Myocyte (in vitro differentiated cells): ENCODE measurements at places on chromosomes 11 and 22. TPM values are rescaled to one million over a fixed set of nuclear protein-coding genes. Genes with fewer than 3 reads are reported as not detected.

Gene CCDC81
- 0.08 TPM in 1 of 2 replicates, not detected in the other for total RNA-seq

Gene EIF1AD
- 39.4 and 41.3 TPM in 2 replicates for total RNA-seq

Gene APOBEC3F
- 0.08 and 0.21 TPM in 2 replicates for total RNA-seq

Gene TNRC6B
- total RNA-seq: 27.4 and 34.7 TPM in 2 replicates

Gene LINC01488
- total RNA-seq: not detected in 2 replicates

Gene ARFGAP2
- total RNA-seq: 163 and 175 TPM in 2 replicates

Gene PDGFD
- 0.08 TPM in 1 of 2 replicates, not detected in the other for total RNA-seq

Gene PEX16
- 16.3 and 23.0 TPM in 2 replicates for total RNA-seq

Gene GRK3
- total RNA-seq: 3.7 and 4.1 TPM in 2 replicates

Gene TTC36
- total RNA-seq: 1.7 and 3.8 TPM in 2 replicates

Gene MRGPRF
- 0.21 TPM in 1 of 2 replicates, not detected in the other for total RNA-seq

Gene FREY1
- 0.29 and 0.42 TPM in 2 replicates for total RNA-seq

Gene KRTAP5-8
- total RNA-seq: 0.21 TPM in 1 of 2 replicates, not detected in the other
